ENCODE measurements at places on chromosomes 6 and 20.

DNA sequence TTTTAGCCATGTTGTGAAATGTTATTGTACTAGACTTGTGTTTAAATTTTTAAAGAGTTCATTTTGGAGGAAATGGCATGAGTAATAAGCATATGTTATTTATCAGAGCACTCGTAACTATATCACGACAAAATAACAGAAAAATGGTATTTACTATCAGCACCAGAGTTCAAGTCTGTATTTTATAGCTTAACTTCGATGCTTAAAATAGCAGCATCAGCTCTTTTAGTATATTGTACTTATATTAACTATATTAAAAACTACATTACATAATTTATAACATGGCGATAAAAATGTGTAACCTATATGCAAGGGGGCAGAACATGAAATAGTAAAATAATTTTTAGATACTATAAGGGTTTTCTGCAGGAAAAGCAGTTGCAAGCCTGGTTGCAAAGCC is 52.9 kb downstream of the ABRACL start:
- DNase-seq = no peak

GRCh38 chr6:37083243-37084138 is 78.0 kb downstream of the FGD2 start:
- DNase-seq = peak; percentile 50

DNA sequence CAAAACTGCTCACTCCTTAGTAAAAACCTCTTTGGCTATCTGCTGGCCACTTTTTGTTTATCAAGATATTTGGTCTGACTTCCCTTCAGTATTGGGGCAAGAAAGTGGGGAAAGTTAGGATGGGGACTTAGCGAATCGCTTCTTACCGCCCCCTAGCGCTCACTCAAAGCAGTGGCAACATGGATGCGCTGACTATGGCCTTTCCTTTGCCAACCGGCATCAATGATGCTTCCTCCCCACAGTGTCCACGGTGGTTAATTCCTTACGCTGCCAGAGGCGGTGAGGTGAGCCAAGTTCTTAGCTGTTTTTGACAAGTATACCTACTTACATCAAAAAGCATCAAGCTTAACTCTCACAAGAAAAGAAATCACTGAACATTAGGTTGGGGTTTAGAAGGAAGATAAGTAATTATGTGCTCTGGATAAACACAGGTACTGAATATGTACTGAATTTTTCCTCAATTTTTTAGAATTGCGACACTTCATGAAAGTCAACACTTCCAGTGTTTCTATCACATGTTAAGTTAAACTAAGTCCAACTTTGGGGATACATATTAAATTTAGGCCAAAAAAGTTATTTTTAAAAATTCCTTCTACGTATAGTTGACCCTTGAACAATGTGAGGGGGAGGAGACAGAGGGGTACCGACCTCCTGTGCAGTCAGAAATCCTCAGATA is 86.7 kb downstream of the GMDS start:
- DNase-seq = no peak

- DNase-seq = no peak
Measured at GRCh38 chr20:13173201-13173600, 47.9 kb upstream of the ISM1 start.

- no peak for DNase-seq
Measured at GRCh38 chr20:14197097-14197496, 140.3 kb downstream of the FLRT3 start.

- DNase-seq = no peak
Measured at GRCh38 chr6:99254616-99255550, 94.6 kb downstream of the FAXC start.

DNA sequence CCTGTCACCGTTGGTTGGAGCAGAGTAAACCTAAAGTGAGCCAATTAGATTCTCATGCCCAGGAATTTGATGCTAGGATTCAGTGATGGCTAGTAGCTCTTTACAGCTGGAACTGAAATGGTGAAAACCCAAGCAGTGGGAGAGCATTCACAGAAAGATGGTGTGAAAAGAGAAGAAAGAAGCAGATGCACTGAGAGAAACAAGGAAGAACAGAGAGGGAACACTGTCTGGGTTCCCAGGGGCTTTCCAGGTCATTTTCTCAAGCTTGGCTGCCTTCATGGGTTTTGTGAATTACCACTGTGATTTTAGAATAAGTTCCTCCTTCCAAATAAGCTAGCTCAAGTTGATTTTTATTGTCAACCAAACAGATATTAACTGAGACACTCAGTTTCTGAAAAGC is 104.1 kb upstream of the AKIRIN2 start:
- no peak for DNase-seq

DNA sequence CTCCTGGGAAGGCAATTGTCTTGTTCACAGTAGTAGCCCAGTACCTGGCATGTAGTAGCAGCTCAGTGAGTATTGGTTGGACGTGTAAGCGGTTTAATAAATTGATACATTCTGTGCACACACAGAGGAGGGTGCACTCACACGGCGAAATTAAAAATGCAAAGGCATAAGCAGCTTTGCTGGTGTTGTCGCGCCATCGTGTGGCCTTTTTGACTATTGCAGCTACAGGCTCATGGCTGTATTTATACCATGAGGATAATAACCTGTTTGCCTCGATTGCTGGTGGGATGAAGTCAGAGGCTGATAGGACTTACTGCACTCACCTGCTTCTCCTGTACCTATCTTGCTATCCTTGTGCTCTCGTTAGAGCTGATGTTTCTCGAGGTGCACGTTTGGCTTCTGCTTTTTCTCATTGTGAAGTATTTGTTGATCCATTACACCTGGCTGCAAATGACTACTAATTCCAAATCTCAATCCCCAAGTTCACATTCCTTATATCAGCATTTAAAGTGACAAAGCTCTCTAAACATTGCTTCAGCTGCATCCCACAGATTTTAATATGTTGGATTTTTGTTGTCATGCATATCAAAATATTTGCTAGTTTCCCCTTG is 61.5 kb downstream of the TBXT start:
- DNase-seq = no peak

- no peak for DNase-seq
Measured at GRCh38 chr20:41349943-41350342, 9.3 kb downstream of the LPIN3 start.

Measured in NCI-H1436 treated with DMSO at 0.1 percent for 48 hours (cell line).